ENCODE measurements at places on chromosomes 5 and 9.

DNA sequence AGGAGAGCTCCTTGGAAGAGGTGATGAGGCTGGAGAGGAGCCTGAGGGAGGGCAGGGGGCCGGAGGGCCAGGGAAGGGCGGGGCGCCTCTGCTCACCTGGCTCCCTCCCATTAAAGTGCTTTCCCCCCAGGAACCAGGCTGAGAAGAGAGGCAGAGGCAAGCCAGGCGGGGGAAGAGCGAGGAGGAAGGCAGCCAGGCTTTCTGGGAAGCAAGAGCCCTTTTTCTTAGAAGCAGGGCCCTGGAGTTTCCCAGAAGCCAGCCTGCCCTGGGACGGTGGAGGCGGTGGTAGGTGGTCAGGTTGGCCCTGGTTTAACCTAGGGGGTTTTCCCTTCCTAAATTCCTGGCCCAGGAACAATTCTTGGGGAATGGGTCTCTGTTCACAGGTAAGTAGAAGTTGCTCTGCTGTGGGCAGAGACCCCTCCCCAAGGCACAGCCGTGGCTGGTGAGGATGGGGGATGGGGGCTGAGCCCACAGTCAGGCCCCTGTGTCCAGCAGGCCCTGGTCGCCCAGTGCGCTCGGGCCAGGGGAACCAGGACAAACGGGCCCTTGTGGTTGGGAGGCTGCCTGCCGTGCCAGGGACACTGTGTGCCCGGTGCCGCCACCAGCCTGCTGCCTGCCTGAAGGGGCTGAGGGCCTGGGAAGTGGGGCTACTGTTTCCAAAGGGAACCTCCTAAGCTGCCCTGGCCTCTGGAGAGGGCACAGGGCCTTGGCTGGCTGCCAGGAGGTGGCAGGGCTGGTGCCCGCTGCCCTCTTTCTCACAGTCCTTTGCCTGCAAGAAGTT, 16.6 kb upstream of the RALGDS start:
- DNase-seq = no peak

DNA sequence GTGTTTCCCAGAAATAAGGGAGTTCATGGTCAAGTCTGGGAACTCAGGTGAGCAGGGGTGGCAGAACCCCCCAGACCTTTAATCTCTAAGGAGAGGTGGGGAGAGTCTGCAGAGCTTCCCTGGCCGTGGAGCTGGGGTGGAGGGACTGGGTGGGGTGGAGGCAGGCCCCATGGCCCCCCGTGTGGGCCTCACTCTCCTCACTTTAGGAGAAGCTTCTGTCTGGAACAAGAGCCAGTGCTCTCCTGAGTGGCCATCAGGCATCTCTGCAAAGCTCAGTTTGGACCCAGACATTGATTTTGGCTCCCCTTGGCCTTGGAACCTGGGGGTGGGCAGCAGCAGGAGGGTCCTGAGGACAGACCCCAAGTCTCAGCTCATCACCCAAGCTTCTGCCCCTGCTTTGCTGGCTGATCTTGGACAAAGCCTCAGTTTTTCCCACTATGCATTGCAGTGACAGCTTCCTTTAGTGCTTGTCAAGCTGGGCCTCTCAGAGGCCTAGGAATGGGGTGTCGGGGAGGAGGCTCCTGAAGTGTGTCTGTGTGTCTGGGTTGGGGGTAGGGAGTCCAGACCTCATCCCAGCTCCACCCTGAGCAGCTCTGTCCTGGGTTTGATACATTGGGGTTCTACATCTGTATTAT, 3.5 kb upstream of the GBGT1 start:
- no peak for DNase-seq

GRCh38 chr5:120400356-120400755, 63.7 kb upstream of the PRR16 start:
- DNase-seq = no peak

DNA sequence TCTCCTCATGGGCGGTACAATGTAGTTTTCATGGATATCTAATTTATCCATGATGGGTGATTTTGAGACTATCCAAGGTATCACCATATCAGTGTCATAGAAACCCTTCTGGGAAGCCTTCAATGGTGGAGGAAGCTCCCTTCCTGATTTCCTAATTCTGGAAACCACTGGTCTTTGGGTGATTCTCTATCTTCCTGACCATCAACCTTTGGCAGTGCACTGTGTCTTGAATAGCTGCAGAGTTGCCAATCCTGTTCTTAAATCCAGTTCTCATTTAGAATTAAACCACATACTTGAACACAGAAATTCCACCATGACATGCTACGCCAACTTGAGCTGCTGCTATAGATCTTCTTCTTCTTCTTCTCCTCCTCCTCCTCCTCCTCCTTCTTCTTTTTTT, 161.7 kb upstream of the KLF9 start:
- no peak for DNase-seq

DNA sequence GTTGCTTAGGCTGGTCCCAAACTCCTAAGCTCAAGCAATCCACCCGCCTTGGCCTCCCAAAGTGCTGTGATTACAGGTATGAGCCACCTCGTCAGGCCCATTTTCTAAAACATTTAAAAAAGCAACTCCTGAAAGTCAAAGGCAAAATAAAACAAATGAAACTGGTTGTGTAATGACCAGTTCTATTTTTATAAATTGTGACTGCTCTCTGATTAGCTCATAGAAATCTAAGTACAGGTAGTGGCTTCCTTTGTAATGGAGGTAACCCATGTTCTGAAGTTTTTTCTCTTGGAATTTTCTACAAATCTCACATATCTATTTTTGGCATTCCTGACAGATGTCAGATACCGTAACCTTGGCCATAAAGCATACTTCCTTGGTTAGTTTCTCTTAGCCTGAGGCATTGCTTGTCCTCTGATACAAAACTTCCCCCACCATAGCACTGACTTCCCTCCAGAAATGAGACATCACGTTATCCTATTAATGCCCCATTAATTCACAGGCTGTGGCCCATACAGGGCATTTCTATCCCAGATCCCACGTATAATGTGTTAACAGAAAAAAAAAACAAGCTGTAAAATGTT, 14.1 kb upstream of the AK3 start:
- DNase-seq = no peak

DNA sequence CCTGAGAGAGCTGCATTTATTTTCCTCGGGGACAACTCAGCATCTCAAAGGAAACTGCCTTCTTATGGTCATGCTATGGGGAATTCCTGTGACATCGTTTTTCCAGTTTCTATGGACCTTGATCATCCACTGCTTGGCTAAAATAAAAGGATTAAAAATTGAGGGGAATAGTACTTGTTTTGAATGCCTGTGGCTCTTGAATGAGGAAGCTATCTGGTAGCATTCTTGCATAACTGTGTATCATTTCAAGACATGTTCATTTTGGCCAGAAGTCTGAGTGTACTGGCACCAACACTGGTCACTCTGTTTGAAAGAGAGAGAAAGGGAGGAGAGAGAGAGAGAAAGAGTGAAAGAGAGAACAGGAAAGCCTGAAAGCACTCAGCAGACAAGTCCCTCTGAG, 116.7 kb downstream of the DOCK2 start:
- DNase-seq = no peak

DNA sequence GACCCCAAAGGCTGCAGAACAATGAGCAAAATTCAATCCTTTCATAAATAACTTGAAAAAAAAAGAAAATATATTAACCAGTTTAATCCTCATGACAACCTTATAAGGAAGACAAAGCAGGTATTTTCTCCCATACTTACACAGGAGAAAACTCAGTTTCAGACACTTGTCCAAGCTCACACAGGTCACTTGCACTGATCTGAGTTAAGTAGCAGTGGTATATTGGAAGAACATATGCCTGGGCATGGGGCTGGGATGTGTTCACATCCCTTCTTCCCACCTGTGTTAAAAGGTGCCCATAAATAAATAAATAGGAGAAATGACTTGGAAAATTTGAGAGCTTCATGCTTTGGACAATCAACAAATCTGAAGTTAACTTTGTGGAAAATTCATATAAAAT, 63.5 kb upstream of the SELENOP start:
- no peak for DNase-seq

DNA sequence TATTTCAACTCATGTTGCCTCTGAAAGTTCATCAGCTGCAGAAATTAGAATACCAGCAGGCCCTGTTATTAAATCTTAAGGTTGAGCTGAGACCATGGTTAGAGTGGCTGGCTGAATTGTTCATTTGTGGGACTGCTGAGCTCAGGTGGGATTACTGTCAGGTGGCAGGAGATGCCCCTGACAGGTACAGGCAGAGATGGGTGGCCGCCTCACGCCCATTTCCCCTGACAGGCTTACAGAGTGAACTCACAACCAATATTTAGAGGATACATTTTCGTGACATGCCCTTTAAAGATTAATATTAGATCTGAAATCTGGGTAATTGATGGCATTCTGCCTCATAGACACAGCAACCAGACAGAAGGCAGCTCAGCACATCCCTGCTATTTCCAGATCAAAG, 136.0 kb downstream of the MVB12B start:
- DNase-seq = no peak

DNA sequence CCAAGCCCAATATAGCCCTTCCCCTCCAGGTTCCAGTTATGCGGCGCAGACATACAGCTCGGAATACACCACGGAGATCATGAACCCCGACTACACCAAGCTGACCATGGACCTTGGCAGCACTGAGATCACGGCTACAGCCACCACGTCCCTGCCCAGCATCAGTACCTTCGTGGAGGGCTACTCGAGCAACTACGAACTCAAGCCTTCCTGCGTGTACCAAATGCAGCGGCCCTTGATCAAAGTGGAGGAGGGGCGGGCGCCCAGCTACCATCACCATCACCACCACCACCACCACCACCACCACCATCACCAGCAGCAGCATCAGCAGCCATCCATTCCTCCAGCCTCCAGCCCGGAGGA, 6.3 kb downstream of the NR4A3 start:
- DNase-seq = no peak

GRCh38 chr5:109351988-109352864, 57.5 kb downstream of the PJA2 start:
- DNase-seq = no peak

GRCh38 chr5:173477345-173478040, 139.0 kb downstream of the BOD1 start:
- DNase-seq = no peak

DNA sequence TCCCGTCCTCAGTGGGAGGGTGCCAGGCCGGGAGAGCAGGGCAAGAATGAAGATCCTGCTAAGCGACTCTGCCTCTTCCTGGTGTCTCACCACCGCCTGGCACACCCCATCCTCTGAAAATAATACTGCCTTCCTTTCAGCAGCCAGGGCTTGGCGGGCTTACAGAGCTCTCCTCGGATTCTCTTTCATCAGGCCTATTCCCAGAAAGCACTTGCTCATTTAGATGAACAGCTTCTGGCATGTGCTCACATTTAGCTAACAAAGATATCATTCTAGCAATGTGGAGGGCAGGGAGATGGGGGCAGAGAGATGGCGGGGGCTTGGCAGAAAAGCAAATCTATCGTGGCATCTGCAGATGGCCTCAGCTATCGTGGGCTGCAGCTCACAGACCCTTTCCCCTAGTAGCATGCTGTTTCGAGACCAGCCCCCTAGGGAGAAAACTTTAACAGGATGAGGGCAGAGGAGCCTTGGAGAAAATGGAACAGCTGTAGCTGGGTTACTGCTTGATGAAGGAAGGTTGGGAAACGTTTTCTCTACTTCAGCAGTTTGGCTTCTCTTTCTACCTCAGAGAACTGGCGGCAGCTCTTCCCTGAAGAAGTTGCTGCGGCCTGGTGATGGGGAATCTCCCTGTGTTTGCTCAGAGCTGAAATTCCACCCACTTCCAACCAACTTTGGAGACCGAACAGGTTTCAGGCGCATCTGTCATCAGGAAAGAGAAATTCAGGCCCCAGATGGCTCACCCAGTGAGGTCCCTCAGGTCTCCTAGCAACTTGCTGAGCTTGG, 102.1 kb downstream of the TMEM174 start:
- DNase-seq = no peak

DNA sequence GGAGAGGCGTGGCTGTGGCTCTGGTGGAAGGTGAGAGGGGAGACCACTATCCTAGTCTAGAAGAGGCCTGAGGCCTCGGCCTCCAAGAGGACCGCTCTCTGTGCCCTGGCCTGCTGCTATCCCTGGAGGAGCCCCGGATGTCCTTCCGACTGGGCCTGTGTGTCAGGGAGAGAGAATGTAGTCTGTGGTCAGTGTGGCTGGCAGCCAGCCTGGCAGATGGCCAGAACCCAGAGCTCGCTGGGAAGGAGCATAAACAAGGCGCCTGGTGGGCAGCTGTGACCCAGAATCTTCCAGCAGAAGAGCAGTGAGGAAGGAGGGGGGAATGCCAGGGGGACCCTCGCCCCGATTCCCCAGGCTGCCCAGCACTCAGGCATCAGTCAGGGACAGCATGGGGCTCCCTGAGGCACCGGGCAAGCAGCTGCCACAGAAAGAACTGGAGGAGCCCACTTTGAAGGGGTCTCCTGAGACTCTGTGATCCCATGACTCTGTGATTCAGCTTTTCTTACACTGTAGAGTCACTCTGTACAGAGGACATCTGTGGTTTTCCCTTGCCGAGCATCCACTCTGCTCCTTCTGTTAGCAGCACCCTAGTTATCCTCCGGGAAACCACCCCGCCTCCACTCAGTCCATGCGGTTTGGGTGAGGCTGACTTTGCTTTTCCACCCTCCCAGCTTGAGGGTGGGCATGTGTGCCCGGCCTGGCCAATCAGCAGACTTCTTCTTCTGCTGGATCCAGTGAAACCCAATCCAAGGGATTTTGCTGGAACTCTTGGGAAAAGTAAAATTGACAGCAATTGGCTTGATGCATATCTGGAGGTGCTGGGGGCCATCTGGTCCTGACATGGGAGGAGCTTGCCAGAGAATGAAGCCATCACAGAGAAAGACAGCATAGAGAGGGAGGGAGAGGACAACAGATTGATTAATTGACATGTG, 46.2 kb upstream of the PWWP2A start:
- no peak for DNase-seq

All from GM18507 (cell line).